ENCODE measurements at places on chromosomes 16 and 17.

- no peak for DNase-seq
Observed at GRCh38 chr17:21165922-21166594, 39.3 kb downstream of the DHRS7B start.

DNA sequence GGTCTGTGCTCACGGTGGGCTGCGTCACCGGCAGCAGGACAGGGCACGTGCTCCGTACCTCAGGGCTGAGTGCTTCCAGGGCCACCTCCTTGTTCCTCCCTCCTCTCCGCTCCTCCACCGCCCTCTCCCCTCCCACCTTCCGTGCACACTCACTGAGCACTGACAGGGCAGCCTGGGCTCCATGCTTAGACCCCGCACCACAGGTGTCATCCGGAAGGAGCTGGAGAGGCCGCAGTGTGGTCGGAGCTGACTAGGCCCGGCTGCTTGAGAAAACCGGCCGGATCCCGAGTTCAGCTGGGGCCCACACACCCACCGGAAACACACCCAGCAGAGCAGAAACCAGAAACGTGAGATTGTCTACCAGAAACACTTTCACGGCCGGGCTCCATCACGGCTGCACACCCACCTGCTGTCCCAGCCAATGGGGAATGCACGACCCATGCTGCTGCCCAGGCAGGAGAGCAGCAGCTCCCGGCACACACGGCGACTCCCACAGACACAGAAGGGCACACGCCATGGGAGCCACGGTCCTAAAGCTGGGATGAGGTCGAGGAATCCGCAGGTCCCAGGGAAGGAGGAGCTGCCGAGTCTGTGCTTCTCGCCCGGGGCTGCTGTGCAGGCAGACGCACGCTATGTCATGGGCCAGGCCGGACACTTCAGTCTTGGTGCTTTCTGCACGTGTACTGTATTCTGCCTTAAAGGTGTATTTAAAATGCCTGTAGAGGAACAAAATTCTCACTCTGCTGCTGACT, 55.0 kb upstream of the ZNF469 start:
- no peak for DNase-seq

- no peak for DNase-seq
Observed at GRCh38 chr16:85372627-85373372, 240.3 kb upstream of the GSE1 start.

GRCh38 chr17:54736573-54736972, 164.1 kb upstream of the TOM1L1 start:
- no peak for DNase-seq

GRCh38 chr17:70139449-70139993, 29.8 kb upstream of the KCNJ2 start:
- DNase-seq, result no peak

DNA sequence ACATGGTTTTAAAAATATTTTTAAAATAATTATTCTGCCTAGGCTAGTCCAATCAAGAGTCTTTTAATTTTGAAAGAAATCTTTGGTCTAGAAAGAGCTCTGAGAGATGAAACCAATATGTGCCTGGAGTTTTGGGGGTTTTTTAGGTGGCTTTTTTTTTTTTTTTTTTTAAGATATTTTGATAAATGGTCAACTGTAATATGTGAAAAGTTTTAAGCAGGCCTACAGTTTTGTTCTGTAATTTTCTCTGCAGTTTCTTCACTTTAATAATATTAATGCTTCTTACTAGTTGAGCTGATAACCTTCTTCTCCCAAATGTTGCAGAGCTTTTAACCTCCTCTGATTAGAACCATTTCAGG, 45.1 kb downstream of the OMG start:
- DNase-seq, result no peak

All from stimulated activated effector memory CD8-positive, alpha-beta T cell treated with anti-CD3 and anti-CD28 coated beads, Interleukin-12 subunit alpha, Interleukin-12 subunit beta, amount 100 ng/mL, for 72 hours (primary cell).